ENCODE measurements at places on chromosomes 7 and 10.
A peak's percentile ranks its signal among the peaks of the same experiment; 100 is the strongest.

DNA sequence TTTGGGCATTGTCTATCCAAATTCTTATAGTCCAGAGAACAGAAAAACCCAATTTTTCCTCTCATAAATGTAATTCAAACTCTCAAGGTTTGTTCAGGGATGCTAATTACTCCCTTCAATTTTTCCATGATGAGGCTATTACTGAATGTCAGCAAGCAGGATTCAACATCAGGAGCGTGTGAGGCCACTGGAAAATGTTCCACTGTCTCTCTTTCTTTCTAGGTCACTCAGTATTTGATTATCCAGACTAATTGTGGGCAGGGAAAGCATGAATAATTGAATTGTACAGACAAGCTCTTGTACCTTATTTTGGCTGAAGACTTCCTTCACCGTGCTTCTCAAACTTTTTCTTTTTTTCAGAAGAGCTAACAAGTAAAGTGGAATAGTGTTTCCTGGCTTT is 30.7 kb downstream of the THNSL1 start:
- no peak for DNase-seq

- DNase-seq: no peak
These were observed 100.0 kb upstream of the EGR2 start for GRCh38 chr10:62916141-62916603.

- no peak for DNase-seq
These were observed 153.0 kb upstream of the RHOBTB1 start for GRCh38 chr10:61097026-61097425.

GRCh38 chr7:16851829-16852228 is 30.0 kb downstream of the AGR3 start:
- DNase-seq: no peak

GRCh38 chr7:66163186-66163610 is 41.9 kb upstream of the TPST1 start:
- no peak for DNase-seq

DNA sequence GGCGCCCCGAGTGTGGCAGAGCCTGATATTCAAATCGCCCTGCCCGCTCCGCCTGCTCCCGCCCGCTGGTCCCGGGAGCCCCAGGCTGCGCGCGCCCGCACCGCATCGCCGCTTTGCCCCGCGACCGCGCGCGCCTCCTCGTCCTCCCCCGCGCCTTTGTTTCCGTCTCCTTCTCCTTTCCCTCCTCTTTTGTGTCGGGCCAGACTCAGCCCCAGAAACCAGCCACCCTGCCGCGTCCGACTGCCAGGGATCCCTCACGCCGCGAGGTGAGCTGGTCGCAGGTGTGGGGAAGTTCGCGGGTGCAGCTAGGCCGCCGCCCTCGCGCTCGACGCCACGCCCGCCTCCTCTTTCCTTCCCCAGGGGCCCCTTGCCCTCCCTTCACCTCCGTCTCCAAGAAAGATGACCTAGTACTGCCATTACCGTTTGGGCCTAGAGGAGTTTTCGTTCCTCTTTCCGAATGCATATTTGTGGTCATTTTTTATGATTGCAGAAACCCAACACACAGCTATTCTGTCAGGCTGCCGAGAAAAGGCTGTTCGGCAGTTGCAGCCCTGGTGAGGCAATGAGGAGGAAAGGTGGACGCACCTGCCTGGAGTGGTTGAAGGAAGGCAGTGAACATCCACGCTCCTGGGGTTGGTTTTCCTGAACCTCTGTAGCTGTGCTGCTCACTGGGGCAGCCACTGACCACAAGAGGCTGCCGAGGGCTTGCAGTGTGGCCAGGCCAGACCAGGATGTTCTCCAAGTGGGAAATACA is 107.3 kb downstream of the SNX10 start:
- DNase-seq: peak; percentile 75

GRCh38 chr7:30164567-30164966 is 29.8 kb downstream of the MTURN start:
- DNase-seq: no peak

DNA sequence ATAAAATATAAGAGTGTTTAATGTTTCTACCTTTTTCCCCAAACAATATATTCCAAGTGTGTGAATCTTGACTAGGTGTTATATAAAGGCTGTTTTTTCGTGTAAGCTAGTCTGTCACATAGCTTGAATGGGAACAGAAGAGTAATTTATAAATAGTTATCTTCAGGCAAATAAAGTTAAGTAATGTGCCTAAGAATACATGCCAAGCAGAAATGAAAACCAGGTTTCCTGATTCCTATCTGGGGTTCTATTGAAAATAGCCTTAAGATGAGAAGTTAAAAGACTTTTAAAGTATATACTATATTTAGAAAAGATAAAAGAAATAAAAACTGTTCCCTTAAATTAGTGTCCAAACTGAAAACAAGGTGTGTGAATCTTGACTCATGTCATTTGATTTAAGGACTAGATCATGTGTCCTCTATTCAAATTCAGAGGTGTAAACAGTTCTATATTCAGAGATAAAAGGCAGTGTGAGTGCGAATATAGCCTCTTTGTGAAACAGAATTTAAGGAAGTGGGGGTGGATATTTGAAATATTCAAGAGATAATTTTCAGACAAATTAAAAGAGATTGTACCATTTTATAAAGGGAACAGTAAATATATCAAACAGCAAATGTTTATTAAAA is 247.5 kb downstream of the THSD7A start:
- DNase-seq: no peak

DNA sequence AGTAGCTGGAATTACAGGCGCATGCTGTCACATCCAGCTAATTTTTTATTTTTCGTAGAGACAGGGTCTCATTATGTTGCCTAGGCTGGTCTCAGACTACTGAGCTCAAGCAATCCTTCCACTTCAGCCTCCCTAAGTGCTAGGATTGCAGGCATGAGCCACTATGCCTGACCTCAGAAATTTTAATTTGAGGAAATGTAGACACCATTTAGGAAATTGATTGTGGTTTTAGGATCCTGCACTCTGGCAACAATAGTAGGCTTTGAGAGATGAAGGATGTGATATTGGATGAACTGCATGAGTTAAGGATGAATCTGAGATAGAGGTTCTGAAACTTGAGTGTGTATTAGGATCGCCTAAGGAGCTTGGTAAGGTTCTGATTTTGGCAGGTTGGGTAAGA is 66.5 kb downstream of the PPP1R9A start:
- no peak for DNase-seq

DNA sequence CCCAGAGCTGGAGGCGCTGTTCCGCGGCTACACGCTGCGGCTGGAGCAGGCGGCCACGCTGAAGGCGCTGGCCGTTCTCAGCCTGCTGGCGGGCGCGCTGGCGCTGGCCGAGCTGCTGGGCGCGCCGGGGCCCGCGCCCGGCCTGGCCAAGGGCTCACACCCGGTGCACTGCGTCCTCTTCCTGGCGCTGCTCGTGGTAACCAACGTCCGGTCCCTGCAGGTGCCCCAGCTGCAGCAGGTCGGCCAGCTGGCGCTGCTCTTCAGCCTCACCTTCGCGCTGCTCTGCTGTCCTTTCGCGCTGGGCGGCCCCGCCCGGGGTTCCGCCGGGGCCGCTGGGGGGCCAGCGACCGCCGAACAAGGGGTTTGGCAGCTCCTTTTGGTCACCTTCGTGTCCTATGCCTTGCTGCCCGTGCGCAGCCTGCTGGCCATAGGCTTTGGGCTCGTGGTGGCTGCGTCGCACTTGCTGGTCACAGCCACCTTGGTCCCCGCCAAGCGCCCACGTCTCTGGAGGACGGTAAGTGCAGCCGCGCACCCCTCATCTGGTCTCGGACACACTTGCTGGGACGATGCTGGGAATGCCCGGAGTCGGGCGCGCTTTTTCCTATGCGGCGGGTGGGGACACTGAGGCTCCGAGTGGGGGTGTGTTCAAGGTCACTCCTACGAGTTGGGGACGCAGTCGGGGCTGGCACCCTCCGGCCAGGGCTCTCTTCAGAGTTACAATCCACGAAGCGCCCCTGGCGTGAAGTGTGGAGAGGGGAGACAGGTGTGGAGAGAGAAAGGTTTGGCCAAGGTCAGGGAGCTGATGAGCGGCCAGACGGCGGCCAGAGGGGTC is 717 bp downstream of the ADCY1 start:
- DNase-seq: peak; percentile 79

GRCh38 chr7:121139427-121139826 is 150.9 kb downstream of the CPED1 start:
- DNase-seq: no peak

GRCh38 chr10:22667093-22667480 is 47.3 kb downstream of the PIP4K2A start:
- no peak for DNase-seq

DNA sequence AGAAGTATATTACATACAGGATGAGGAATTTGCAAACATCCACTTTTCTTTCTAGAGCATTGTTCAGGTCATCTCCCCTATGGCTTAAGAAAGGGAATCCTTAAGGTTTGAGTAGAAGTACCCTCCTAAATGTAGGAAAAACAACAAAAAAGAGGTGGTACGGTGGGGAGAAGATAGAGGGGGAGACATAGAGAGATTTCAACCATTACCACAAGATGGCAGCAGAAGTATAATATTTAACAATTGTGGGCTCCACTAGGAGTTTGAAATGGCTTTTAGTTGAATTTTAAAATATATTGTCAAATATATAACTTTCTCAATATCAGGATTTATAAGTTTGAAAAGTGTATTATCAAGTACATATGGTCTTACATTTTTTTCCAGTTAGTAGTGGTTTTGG is 72.7 kb upstream of the PRKG1 start:
- no peak for DNase-seq

- no peak for DNase-seq
These were observed 1.8 kb upstream of the EFCAB10 start for GRCh38 chr7:105583061-105583460.

GRCh38 chr10:104925232-104925851 is 284.3 kb downstream of the SORCS3 start:
- DNase-seq: peak; percentile 65

DNA sequence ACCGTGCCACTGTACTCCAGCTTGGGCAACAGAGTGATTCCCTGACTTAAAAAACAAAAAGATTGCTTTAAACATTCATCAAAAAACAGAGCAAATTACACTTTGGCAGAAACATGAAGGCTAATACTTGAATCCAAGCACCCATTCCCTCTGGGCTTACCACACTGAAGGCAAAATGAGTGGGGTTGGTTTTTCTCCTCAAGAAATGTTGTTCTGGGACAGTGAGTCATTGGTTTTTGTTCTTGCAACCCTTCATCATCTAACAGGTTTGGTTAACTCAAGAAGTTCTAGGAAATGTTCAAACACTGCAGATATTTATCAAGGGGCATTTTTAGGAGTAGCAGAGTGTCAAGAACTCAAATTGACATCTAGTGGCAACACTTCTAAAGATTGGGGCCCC is 60.5 kb downstream of the KIAA1217 start:
- no peak for DNase-seq
